ENCODE measurements at places on chromosomes 5 and 9. TPM values are rescaled to one million over a fixed set of nuclear protein-coding genes. Genes with fewer than 3 reads are reported as not detected.

DNA sequence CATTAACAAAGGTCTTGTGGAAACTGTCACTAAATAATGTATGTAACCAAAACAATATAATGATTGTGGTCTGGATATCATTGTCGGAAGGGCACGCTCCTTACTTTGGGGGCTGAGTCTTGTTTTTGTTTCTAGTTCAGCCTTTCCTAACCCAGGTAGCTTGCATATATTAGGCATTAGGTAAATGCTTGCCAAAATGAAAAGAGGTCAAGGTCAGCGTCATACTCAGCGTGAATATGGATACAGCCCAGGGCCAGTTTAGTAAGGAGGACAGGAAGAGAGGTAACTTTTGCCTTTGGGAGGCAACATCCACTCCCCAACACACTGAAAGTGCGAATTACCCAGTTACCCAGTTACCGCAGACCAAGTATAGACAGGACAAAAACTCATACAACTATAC is 171.4 kb downstream of the RAB3C start:
- DNase-seq: no peak

GRCh38 chr9:26951794-26952193 is 4.4 kb upstream of the IFT74 start:
- no peak for DNase-seq

DNA sequence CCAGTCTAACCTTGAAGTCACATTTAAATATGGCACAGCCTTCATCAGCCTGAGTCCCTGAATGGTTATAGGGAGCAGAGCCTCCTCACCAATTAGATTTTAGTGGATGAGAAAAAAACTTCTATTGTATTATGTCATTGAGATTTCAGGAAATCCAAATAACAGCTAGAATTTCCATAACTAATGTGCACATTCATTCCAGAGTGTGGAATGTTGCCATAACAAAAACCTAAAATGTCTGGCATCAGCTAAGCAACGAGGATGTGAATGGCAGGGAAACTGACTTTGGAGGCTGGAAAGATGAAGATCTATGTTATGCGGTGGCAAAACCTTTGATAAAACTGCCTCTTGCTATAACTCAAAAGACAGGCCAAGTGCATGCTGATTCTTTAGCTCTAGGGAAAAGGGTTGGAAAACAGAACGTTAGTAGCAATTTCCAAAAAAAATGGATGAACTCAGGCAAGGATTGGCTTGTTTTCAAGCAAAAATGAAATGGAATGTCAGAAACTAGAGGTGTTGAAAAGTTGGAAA is 91.3 kb upstream of the NFIB start:
- DNase-seq: no peak

DNA sequence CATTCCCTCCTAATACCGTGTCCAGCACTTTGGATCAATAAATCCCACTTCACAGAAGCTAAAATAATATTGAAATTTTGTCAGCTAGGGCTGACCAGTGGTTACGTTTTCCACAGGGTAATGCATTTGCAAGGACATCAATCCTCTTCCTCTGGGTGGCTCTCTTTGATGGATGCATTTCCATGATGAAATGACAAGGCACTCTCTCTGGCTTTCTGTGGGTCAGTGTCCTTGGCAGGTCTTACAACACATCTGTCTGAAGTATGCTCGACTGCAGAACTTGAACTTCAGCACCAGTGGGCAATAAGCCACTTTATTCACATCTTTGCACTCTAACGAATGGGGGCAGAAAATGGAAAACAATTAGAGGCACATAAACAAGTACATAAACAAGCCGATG is 330.1 kb downstream of the ADAMTS6 start:
- no peak for DNase-seq

SREK1IP1 gene
- polyA plus RNA-seq: 21.1 TPM

SEMA5A gene
- not detected for polyA plus RNA-seq

Data from naive thymus-derived CD4-positive, alpha-beta T cell (primary cell).